ENCODE measurements at places on chromosomes 3 and 15.
A peak's percentile ranks its signal among the peaks of the same experiment; 100 is the strongest.

- no peaks in the 10 kb centered on the region for H3K36me3 ChIP-seq
- no peaks in the 10 kb centered on the region for H3K4me1 ChIP-seq
- no peak for DNase-seq
- H3K4me3 ChIP-seq = no peak overlapping the region
- no peaks in the 10 kb centered on the region for H3K27me3 ChIP-seq
Observed at GRCh38 chr3:123194552-123194951, 7.2 kb upstream of the SEC22A start.

GRCh38 chr15:72110355-72110754 lies 7.6 kb downstream of the MYO9A start:
- H3K36me3 ChIP-seq = no peaks in the 10 kb centered on the region
- peaks cover 2% of the 10 kb centered on the region for H3K4me1 ChIP-seq
- DNase-seq = no peak
- H3K27me3 ChIP-seq = no peaks in the 10 kb centered on the region
- H3K4me3 ChIP-seq = no peak overlapping the region
- no peak overlapping the region for H3K27ac ChIP-seq

DNA sequence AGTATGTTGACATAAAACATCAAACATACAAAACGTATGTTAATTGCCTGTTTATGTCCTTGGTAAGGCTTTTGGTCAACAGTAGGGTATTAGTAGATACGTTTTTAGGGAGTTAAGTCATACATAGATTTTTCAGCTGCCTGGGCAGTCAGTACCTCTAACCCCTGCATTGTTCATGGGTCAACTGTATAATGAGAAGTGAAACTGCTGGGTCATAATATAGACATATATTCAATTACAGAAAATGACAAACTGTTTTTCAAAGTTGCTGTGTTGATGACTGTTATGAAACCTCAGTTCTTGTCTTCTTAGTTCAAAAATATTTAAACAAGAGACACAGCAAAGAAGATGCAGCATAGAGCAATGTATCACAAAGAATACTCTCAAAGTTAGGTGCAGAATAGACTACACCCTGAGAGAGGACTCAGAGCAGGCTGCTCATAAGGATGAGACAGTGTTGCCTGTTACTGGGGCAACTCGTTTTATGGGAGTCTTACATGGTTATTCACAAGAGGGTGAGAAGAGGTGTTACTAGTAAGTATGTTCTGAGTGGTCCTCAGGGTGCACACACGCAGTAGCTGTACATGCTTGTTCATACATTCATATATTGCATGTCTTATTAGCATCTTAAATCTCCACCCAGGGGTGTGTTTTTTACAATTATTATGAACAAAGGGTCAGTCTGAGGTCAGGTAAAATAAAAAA lies 53.1 kb upstream of the ADAMTS17 start:
- H3K36me3 ChIP-seq = peaks cover 3% of the 10 kb centered on the region
- no peak for DNase-seq
- no peaks in the 10 kb centered on the region for H3K27me3 ChIP-seq
- H3K4me3 ChIP-seq = no peak overlapping the region
- no peak overlapping the region for H3K27ac ChIP-seq
- H3K4me1 ChIP-seq = no peaks in the 10 kb centered on the region

- H3K27me3 ChIP-seq = no peaks in the 10 kb centered on the region
- peak overlapping the region; percentile 21 for H3K27ac ChIP-seq
- H3K36me3 ChIP-seq = no peaks in the 10 kb centered on the region
- DNase-seq = no peak
- no peak overlapping the region for H3K4me3 ChIP-seq
Observed at GRCh38 chr15:63231706-63232105, 42.3 kb downstream of the RAB8B start.

DNA sequence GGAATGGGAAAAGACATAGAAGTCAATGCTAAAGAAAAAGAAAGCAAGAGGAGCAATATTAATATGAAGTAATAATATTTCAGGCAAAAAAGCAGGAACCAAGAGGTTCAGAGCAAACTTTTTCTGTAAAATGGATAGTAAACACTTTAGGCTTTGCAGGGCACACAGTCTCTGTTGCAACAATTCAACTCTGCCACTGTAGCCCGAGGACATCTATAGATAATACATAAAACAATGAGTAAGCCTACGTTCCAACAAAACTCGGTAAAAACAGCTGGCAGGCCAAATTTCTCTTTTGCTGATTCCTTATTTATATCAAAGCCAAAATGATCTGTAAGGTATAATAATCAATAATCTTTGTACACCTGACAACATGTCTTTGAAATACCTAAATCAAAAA lies 56.8 kb downstream of the SMAD6 start:
- no peak overlapping the region for H3K4me3 ChIP-seq
- H3K27ac ChIP-seq = peak overlapping the region; percentile 95
- H3K27me3 ChIP-seq = no peaks in the 10 kb centered on the region
- H3K36me3 ChIP-seq = no peaks in the 10 kb centered on the region
- peaks cover 66% of the 10 kb centered on the region for H3K4me1 ChIP-seq
- no peak for DNase-seq

GRCh38 chr15:26628879-26629529 lies 143.9 kb downstream of the GABRB3 start:
- H3K4me1 ChIP-seq = no peaks in the 10 kb centered on the region
- H3K36me3 ChIP-seq = no peaks in the 10 kb centered on the region
- peak overlapping the region; percentile 31 for H3K4me3 ChIP-seq

- peaks cover 10% of the 10 kb centered on the region for H3K36me3 ChIP-seq
- no peaks in the 10 kb centered on the region for H3K27me3 ChIP-seq
- H3K4me3 ChIP-seq = peak overlapping the region; percentile 90
Observed at GRCh38 chr3:57557085-57557537, 1.0 kb downstream of the PDE12 start.

Data from ascending aorta (tissue), 2 donors.